ENCODE measurements at places on chromosomes 1 and 21.

DNA sequence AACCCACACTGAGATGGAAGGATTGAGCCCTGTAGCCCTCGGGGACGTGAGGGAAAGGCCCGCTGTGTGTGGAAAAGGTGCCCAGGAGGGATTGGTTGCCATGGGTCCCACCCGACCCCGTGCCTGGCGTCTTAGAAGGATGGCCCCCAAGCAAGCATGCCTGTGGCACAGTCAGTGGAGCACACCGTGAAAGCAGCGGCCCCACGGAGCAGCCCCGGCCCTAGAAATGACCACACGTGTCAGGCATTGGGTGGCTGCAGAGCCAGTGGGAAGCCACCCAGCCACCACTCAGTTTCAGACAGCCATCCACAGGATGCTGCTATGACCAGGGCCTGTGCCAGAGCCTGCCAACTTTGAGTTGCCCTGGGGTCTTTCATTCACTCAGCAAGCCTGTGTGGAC, 13.3 kb upstream of the EPHA8 start:
- DNase-seq, result no peak

DNA sequence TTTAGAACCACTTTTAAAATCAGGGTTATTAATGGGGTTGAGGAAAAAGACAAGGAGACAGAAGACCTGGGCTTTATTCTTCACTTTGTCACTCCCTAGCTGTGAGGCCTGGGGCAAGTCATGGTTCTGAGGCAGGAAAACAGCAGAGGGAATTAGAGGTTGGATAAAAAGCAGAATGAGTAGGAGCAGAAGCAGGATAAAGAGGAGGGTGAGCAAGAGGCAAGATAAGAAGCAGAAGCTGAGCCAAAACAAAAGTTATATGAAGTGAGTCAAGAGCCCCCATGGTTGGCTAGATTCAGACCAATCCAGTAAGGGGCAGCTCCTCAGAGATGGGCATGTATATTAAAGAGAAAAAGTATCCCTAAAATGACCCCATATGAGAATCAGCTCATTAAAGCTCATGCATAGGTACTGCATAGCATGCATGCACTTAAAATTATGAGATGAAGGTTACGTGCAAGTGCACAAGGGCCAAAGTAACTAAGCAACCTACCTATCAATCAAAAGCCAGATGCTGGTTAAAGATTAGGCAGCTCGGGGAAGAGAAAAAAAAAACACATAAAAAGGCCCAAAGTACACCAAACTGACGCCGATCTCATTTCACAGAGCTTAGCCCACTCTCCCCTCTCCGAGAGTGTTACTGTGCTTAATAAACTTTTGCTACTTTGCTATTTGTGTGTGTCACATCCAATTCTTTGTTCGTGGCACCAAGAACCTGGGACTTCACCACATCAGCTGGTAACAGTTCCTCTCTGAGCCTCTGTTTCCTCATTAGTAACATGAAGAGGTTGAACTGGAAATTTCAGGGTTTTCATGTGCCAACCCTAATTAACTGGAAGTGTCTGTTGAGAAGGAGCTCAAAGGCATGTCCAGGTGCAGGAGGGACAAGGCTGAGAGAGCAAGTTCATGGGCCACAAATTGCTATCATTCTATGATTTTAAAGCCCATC, 2.2 kb downstream of the AVPR1B start:
- no peak for DNase-seq

DNA sequence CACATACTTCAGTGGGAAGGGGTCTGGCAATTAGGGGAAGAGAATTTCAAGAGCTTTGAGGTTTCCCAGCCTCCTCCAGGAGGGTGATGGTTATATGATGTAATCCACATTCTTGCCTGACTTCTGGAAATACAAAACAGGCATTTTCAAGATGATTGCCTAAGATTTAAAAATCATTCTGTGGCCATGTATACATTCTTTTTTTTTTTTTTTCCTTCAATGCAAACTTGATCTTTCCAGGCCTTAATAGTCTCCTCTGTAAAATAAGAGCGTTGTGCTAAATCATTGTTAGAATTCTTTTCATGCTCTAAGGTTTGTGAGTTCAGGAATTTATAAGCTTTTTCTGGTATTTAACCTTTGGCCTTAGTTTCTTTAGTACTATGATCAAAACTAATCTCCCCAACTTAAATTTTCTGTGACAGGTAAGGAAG, 192.3 kb upstream of the HMCN1 start:
- no peak for DNase-seq

- no peak for DNase-seq
Measured at GRCh38 chr1:87176087-87176486, 152.6 kb upstream of the LMO4 start.

DNA sequence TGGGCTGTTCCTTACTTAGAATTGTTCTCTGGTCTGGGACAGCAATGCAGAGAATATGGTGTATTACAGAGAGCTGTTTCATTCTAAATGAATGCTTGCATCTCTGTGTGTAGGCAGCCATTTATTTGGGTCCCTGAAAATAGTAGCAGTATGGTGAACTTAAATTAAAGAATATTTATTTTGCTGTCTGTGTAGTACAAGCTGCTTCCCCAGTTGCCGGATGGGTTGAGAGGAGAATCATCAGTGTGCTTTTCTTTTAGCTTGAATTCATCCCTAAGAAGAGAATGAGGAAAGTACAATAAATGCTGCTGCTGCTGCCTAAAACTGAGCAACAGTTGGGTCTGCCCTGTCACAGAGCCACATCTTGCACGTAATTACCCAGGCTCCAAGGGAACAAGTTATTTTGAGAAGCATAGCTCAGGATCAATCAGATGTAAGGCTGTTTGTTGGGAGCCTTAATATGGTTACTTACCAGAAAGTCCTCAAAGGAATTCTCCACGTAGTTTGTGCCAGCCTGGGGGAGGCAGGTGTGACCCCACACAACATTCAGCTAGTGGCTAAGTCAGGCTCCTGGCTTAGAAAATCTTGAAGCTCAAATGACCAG, 16.6 kb downstream of the ACTN2 start:
- DNase-seq, result no peak

- no peak for DNase-seq
Measured at GRCh38 chr1:205240118-205240517, 12.4 kb downstream of the TMCC2 start.

DNA sequence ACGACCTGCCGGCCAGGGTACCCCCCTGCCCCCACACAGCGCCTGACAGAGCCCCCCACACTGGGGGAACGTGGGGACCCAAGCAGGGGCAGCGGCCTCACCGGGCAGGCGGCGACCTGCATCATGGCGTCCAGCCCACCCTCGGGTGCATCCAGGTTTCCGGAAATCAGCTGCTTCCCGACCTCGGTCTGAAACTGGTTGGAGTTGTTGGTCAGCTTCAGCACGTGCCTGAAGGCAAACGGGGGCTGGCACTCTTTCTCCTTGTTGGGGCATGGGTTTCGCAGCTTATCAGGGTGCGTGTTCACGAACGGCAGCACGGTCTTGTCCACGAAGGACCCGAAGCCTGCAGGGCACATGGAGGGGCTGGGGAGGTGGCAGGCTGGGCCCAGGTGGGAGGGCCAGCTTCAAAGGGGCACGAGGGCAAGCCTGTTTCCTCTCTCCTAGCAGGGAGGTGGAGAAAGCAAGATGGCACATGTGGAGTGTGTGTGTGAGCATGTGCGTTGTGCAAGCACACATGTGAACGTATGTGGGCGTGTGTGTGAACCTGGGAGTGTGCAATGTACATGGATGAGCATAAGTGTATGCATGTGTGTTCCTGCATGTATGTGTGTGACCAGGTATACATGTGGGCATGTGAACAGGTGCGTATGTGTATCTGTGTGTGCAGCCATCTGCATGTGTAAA, 19.2 kb downstream of the ITGB2 start:
- no peak for DNase-seq

DNA sequence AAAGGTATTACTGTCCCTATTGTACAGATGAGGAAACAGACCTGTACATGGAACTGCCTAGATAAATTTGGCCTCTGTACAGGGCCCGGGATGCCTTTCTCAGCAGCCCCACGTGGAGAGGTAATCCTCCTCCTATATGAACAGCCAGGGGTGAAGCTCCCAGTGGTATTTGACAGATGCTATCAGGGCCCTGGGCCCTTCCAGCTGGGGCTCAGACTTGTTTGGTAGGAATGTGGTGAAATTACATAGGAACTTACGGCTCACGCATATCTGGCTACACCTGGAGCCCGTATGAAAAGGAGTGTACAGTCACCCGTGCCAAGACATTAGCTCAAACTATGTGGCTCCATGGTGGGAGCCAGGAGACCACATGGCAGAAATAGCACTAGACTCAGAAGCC, 24.8 kb upstream of the TCEA3 start:
- DNase-seq, result no peak

- no peak for DNase-seq
Measured at GRCh38 chr21:42308914-42309752, 6.1 kb downstream of the TFF3 start.

DNA sequence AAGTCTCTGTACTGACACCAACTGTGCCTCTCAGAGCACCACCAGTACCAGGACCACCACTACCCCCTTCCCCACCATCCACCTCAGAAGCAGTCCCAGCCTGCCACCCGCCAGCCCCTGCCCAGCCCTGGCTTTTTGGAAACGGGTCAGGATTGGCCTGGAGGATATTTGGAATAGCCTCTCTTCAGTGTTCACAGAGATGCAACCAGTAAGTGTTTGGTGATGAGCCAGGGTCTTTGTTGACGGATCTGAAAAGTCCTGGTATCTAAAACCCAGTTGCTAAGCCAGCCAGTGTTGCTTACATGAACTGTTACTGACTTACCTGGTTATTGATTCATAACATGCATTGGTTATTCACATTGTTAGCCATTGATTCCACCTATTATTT, 1.1 kb downstream of the C1orf56 start:
- DNase-seq, result no peak

DNA sequence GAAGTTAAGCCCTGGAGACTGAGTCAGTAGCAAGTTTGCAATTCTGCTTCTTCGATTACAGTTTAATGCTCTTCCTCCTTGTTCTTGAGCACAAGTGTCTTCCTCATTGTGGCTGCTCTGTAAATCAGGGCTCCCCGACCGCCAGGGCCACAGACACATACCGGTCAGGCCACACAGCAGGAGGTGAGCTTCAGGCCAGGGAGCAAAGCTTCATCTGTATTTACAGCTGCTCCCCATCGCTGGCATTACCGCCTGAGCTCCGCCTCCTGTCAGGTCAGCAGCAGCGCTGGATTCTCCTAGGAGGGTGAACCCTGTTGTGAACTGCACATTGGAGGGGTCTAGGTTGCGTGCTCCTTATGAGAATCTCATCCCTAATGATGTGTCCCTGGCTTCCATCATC, 1.7 kb upstream of the TRAPPC10 start:
- DNase-seq, result no peak

DNA sequence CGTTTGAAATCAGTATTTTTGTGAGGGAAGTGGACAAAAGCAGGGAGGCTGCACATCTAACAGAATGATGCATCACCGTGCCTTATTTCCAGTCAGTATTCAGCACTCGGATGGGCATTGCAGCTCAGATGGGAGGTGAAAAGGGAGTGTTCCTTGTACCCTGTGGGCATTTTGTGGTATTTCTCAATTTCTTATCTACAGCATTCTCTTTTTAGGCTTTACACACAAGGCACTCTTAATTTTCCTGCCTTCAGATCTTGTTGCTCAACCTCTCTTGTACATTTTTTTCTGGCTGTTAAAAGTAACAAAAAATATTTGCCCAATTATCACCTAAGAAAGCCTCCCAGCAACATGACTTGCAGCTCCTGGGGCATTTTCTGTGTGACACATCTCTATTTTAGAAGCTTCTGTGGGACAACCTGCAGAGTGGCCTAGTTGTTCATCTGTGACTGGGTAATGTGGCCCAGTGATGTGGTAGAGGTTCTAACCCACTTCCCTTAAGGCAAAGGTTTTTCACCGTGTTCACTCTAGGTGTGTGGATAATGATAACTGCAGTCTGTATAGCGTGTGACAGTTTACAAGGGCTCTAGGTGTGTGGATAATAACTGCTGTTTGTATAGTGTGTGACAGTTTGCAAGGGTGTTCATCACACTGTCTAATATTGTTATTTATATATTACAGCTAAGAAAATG, 257.2 kb downstream of the PTGER3 start:
- no peak for DNase-seq

- no peak for DNase-seq
Measured at GRCh38 chr1:145962157-145963102, 1.9 kb downstream of the ANKRD34A start.

DNA sequence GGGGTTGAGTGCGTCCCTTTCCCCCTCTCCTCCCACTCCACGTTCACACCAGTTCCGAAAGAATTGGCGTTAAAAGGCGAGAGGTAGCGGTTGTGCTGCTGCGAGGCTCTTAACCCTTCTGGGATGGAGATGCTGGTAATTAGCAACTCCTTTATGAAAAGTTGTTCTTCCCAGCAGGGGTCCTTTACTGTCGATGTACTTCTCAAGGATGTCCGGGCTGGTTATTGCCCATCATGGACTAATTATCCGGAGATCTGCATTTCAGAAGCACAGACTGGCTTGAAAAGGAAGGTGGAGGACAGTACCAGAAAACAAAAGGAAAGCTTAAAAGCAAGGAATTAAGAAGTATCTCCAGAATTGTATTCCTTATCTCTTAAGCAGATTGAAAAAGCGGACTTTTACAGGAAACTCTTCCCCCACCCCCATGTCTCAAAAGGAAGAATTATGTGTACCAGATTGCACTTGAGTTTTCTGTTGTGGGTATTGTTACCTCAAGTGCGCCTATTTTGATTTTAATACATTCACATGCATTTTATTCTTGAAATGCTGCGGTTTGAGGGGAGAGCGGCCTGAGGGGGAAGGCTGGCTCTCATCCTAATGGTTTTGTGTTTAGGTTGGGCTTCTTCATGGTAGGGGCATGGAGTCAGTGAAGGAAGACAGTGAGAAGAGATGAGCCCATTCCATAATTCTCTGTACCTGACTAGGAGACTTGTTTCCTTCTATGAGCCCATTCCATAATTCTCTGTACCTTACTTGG, 1.5 kb downstream of the AK4 start:
- no peak for DNase-seq

- DNase-seq, result no peak
Measured at GRCh38 chr1:27868556-27868931, 3.8 kb upstream of the THEMIS2 start.

DNA sequence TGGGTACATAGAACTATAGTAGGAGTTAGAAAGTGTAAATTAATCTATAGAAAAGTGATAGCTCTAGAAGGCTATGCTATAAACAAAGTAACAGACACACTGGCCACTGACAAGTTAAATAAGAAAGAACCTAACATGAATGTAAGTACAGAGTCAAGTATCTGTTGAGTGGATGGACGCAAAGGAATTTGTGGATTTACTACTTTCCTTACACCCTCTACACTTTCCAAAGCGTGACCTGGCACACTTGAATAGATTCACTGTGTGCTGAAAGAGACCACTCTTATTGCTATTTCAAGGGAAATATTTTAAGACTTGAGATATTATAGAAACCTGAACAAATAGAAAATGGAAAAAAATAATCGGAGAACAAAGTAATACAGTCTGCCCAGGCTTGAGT, 142.8 kb upstream of the SAMSN1 start:
- DNase-seq, result no peak

GRCh38 chr21:29237110-29238052, 61.3 kb upstream of the BACH1 start:
- DNase-seq, result no peak
